ENCODE measurements at places on chromosomes 3 and 15. TPM values are rescaled to one million over a fixed set of nuclear protein-coding genes. Genes with fewer than 3 reads are reported as not detected.

Gene CCR1
- total RNA-seq, result 5.9 TPM

Gene PFN2
- total RNA-seq, result 8.2 TPM

Gene CELF6
- total RNA-seq, result 0.92 TPM

GRCh38 chr15:100174159-100174903, 167.4 kb downstream of the ADAMTS17 start:
- no peak for DNase-seq

DNA sequence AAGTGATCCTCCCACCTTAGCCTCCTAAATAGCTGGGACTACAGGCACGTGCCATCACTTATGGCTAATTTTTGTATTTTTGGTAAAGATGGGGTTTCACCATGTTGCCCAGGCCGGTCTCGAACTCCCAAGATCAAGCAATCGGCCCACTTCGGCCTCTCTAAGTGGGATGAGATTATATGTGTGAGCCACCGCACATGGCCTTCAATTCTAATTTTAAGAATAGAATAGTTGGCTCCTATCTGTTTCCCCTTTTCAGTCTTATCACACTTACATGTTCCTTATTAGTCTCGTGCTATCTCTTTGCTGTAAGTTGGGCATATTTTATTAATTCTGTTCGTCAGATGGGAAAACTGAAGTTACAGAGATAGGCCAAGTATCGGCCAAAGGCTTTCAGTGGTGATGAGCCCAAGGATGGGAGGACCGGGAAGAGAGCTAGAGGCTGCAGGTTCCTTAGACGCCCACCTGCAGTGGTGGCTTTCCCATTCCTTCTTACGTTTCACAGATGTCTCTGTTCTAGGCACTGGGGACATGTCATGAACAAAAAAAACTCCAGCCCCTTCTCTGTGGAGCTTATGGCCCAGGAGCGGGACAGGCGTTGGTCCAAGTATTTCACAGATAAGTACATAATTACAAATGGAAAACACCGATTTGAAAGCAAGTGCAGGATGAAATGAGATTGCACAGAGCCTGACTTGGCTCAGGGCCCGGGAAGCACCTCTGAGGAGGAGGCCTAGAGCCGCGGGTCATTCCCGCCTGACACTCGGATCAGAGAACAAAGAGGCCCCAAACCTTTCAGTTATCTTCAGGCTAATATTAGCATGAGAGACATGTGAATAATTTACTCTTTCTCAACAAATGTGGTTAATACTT, 91.1 kb upstream of the KLF13 start:
- peak; percentile 33 for DNase-seq

- no peak for DNase-seq
These were observed 15.8 kb upstream of the RFTN1 start for GRCh38 chr3:16529264-16529663.

GRCh38 chr3:5314897-5315296, 127.4 kb downstream of the EDEM1 start:
- DNase-seq, result no peak
